ENCODE measurements at places on chromosomes 6 and 20.

DNA sequence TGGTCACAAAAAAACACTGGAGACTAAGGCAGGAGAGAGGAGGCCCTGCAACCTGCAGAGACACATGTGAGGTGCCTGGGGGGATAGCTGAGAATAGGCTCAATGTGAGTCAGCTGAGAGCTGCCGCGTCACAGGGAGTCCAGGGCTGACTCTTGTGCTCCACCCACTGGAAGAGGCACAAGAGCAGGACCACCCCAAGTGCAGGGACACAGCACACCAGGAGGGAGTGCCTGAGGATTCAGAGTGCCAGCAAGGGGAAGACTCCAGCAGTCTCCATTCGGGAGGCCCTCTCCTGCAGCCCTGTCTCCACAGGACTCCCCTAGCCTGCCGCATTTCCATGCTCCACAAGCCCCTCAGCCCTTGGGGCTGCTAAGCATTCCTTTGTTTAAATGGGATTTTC lies 105.5 kb downstream of the HUS1B start:
- DNase-seq, result peak; percentile 47

- no peak for DNase-seq
These were observed 101.0 kb upstream of the HDGFL1 start for GRCh38 chr6:22468256-22468965.

- no peak for DNase-seq
These were observed 202.8 kb upstream of the AGPAT4 start for GRCh38 chr6:161476711-161477110.

DNA sequence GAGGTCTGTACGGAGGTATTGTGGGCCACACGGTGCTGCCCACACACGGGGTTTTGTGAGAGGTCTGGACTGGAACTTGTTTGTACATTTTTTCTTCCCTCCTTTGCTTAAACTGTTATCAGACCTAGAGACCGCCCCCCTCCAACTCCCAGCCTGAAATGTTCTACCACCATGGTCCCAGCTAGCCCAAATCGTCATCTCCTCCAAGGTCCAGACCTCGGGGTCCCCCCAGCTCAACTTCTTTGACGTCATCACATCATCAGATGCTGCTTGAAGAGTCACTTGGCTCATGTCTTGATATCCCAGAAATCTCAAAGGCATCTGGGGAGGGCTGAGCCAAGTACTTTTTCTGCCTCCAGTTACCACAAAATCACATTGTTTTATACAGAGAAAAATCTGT lies 2.8 kb upstream of the CCDC170 start:
- DNase-seq, result no peak

- no peak for DNase-seq
These were observed 226.9 kb downstream of the SIM1 start for GRCh38 chr6:100237821-100238220.

DNA sequence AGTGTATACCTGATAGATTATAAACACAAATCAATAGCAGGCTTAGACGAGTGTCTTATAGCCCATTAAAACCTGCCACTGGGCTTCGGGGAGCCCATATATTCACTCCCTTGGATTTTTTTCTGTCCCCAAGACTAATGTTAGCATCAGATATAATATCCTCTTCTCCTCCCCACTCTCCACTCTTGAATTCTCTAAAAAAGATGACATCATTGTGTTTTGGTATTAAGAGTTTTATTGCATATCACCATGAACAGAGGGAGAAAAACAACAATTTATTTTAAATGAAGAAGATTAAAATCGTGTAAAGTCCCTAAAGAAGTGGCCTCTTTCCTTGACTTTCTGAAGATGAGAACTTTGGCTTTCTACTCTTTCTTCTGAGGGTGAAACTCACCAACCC lies 84.4 kb downstream of the MLIP start:
- no peak for DNase-seq

DNA sequence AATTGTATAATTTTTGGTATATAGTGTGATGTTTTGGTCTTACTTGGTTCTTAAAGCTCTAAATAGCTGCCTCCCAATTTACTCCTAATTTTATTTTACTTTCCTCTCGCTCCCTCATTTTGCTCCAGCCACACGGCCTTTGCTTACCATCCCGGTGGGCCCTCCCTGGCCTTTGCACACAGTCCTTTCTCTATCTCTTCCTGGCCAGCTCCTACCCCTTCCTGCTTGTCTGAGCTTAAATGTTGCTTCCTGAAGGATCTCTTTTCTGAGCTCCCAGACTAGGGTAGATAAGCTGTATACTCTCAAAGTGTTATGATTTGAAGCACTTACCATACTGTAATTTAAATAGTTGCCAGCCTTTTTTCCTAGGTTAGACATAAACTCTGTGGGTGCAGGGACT lies 121.7 kb downstream of the UTRN start:
- DNase-seq, result no peak

DNA sequence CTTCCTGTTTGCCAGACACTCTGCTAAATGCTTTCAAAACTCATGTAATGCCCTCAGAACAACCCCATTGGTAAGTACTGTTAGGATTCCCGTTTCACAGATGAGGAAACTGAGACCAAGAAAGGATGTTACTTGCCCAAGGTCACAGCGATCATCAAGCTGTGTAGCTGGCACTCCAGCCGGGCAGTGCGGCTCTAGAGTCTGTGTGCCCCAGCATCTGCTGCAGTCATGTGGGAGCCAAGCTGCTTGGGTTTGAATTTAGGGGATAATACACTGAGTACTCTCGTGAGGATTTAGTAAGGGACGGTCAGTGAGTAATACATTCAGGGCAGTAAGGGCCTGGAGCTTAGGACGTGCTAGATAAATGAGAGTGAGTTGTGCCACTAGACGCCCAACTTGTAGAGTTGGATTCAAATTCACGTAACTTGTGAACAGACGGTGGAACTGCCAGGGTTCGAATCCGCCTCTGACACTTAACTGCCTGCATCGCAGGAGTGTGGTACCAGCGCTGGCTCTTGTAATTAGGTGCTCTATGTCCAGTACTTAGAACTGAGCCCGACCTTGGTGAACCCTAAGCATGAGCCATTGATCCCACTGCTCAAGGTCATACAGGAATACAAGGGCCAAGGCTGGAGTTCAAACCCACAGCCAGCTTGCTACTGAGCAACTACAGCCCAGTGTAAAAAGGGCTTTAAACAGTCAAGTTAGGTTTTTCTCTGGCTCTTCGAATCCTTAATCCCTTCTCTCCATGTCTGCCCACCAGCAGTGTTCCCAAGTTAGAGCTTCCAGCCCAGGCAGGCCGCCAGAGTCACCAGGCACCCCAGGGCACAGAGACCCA lies 70.2 kb downstream of the EYA2 start:
- DNase-seq, result no peak

DNA sequence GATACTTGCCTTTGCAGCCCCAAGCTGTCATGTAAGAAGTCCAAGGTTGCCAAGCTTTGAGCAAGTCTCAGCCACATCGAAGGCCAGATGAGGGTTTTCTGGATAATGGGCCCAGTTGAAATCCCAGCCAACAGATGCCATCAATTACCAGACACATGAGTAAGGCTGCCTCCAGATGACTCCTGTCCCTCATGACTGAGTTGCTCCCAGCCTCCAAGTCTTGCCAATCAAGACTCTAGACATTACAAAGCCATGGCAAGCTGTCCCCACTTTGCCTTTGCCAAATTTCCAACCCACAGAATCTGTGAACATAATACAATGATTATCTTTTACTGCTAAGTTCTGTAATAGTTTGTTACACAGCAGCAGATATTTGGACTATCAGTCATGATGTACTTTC lies 76.8 kb upstream of the ARMC2 start:
- no peak for DNase-seq

All from stimulated activated CD4-positive, alpha-beta T cell treated with anti-CD3 and anti-CD28 coated beads, TNF-alpha, amount 100 ng/mL, for 24 hours (primary cell).